ENCODE measurements at places on chromosomes 16 and 17.
A peak's percentile ranks its signal among the peaks of the same experiment; 100 is the strongest.

DNA sequence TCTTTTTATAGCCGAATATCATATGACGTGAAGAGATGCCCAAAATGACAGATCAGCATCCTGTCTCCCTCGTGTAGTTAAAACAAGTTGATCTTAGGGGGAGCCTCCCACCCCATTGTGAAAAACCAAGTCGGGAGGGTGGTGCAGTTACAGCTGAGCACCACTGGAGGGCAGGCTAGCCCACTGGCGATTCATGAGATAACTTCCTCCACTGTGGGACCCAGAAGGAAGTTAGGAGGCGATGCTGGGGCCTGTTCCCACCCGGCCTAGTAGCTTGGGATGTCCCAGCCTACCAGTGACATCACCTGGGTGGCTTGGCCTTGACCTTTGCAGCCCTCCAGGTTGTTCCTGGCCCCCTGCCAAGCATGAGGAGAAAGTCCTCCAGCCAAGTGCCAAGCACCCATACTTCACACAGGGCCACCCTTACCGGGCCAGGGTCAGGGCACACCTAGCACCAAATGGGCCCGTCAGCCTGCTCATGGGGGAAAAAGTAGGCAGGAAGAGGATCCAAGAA is 8.1 kb upstream of the CPNE2 start:
- DNase-seq = peak; percentile 81

DNA sequence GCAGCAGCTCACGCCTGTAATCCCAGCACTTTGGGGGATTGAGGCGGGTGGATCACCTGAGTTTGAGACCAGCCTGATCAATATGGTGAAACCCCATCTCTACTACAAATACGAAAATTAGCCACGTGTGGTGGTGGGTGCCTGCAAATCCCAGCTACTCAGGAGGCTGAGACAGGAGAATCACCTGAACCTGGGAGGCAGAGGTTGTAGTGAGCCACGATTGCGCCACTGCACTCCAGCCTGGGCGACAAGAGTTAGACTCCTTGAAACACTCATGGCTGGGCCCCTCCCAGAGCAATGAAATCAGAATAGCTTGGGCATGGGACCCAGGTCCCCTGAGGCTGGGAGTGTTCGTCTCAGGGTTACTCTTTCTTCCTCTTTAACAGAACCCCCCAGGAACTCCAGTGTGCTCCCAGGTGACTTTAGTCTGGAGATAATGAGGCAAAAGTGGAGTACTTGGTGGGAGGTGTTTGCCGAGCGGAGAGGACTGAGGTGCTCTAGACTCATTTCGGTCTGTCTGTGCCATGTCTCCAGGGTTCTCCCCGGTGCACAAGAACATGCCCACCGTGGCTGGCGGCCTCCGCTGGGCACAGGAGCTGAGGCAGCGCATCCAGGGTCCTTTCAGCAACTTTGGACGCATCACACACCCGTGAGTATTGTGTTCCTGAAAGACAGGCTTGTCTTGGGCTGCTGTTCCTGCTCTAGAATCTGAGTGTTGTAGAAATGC is 41.6 kb downstream of the DNAH9 start:
- no peak for DNase-seq

- DNase-seq = no peak
These were observed 57.9 kb downstream of the AKAP1 start for GRCh38 chr17:57142925-57143324.

- DNase-seq = no peak
These were observed 1.1 kb downstream of the GJC1 start for GRCh38 chr17:44828919-44829522.

DNA sequence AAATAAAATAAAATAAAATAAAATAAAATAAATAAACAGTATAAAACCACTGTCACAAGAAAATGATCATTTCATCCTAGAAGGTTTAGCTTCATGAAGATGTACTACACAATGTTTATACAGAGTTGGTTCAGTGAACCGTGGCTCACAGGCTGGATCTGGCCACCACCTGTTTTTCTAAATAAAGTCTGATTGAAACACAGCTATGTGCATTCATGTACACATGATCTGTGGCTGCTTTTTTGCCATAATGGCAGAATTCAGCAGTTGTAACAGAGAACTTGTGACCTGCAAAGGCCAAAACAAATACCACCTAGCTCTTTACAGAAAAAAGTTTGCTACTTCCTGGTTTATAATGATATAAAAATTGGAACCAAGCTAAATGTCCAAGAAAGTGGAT is 12.6 kb upstream of the RPRML start:
- no peak for DNase-seq

DNA sequence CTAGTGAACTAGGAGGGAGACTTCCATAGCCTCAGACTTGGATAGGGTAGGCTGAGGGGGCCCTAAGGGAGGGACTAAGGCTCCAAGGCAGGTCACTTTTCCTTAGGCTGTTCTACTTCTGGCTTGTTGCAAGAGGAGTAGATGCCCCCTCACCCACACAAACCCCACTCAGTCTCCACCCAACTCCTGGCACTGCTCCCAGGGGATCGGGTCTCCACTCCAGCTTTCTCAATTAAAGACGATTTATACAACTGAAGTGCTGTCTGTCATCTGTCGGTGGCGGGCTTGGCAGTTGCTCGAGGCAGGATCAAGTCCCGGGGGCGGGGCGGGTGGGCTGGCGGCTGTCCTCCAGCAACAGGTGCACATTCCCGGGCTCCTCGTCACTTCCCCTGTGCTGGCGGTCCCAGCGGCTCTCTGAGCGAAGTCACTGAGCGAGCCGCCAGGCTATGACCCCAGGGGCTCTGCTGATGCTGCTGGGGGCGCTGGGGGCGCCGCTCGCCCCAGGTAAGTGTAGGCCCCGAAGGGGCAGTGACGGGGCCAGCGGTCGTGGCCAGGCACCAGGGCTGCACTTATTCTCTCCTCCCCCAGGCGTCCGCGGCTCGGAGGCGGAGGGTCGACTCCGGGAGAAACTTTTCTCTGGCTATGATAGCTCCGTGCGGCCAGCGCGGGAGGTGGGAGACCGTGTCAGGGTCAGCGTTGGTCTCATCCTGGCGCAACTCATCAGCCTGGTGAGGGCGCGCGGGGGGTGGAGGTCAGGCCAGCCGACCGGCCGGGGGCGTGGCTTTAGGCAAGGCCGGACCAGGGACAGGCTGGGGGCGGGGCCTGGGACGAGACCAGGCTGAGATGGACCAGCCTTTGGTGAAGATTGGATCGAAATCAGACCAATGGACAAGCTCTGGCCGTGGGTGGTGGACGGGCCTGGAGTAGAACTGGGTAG is at the start of gene CHRNB1:
CHRNB1 (plus strand) TSS at position 380 of the 937 bp plus-strand sequence; CDS start at position 447, 67 bp downstream.
- DNase-seq = peak; percentile 66

GRCh38 chr17:17900615-17901520 is 64.1 kb upstream of the SREBF1 start:
- peak; percentile 73 for DNase-seq

- no peak for DNase-seq
These were observed 207.7 kb downstream of the HS3ST3A1 start for GRCh38 chr17:13393841-13394710.

DNA sequence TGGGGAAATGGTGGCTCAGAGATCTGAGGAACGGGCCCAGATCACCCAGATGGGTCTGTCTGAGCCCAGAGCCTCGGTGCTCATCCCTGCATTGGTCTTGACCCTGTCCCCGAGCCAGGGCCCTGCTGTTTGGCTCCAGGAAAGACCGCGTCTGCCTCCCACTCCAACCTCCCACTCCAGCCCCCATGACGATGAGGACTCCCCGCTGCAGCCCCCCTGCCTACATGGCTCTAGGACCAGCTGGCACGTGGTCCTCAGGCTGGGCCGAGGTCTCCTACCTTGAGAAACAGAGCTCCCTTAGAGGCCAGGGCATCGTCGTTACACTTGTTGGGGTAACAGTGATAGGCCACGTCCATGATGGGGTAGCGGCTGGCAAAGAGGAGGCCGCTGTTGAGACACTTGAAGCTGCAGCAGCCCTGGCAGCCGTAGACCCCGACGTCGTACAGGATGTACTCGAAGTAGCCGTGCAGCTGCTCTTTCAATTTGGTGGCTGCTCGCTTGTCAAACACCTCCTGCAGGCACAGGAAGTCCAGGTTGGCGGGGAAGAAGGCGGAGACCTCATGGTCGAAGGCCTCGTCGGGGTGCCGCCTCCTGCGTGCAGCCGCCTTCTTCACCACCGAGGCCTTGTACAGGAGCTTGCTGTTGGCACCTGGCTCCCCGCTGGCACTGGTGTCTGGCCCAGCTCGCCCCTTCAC is 59.9 kb downstream of the PRMT7 start:
- DNase-seq = no peak

DNA sequence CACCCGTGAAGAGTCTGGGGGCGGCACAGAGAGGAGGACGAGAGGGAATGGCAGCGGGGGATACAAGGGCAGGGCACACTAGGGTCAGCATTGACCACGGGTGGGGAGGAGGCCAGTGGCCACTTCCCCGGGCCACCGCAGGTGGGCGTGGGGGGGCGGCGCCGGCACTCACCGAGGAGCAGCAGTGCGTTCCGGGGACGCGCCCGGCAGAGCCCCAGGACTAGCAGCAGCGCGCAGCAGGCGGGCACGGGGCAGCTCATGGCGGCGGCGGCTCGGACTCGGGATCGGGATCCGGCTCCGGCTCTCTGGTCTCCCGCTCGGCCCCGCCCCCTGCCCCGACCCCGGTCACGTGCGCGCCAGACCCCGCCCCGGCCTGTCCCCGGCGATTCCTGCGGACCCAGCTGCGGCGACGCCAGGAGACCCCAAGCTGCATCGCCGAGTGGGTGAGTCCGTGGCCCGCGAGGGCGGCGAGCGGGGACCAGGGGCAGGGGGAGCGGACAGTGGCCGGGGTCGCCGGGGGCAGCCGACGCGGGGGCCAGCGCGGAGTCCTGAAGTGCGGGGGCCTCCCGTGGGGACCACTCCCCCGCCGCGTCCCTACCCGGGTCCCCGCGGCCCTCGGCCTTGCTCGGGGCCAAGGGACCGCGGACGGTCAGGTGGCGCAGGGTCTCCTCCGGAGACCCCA is at the start of the genes SGSH and SLC26A11:
SGSH (minus strand) TSS at position 280 of the 682 bp plus-strand sequence; CDS start at position 260, 20 bp downstream.
SLC26A11 (plus strand) TSS at position 374 of the 682 bp plus-strand sequence. CDS start 1,134 bp downstream, outside the sequence.
- DNase-seq = no peak

- no peak for DNase-seq
These were observed 9.6 kb downstream of the UBTF start for GRCh38 chr17:44209786-44210341.
